ENCODE measurements at places on chromosomes 11 and 22.

GRCh38 chr11:39741066-39741465 is 1718.4 kb downstream of the LRRC4C start:
- DNase-seq: no peak

DNA sequence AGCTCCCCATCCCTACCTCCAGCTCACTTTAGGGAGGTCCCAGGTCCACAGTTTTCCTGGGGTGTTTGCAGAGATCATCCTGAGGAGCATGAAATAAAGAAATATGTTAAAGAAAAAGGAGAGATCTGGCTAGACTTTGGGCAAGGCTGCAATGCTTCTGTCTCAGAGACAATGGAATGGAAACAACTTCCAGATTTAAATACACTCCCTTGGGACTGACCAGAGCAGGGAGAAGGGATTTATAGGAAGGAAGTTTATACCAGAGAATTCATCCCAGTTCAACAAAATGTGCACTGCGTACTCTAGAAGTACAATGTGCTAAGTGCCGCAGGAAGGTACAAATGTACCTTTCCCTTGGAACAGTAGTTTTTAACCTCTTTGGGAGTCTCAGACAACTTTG is 40.4 kb downstream of the ETS1 start:
- no peak for DNase-seq

DNA sequence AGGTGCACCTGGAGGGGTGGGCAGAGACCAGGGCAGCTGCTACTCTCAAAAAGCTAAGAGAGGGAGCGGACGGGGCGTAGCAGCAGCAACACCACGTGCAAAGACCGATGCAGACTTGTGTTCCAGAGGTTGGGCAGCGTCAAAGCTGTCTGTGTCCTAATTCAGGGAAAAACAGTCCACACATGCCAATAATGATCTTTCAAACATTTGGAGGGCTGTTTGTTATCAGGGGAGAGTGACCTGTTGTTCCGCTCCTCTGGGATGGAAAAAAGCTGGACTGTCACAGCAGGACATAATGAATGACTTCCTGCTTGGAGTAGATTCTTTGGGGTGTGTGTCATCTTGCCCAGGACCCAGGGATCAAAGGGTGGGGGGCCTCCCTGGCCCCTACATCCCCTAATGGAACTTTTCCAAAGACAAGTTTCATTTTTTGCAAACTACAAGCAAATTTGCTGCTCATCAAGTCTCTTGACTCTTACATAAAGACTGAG is 6.2 kb upstream of the FBLN1 start:
- no peak for DNase-seq

DNA sequence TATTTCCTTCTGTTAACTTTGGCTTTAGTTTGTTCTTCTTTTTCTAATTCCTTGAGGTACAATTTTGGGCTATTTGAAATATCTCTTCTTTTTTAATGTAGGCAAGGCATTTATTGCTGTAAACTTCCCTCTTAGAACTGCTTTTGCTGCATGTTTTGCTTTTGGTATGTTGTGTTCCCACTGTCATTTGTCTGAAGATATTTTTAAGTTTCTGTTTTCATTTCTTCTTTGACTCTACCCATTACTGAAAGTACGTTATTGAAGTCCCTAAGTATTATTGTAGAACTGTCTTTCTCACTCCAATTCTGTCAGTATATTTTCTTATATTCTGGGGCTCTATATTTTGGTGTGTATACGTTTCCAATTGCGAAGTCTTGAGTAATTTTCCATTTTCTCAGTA is 77.9 kb downstream of the KCNQ1OT1 start:
- no peak for DNase-seq

DNA sequence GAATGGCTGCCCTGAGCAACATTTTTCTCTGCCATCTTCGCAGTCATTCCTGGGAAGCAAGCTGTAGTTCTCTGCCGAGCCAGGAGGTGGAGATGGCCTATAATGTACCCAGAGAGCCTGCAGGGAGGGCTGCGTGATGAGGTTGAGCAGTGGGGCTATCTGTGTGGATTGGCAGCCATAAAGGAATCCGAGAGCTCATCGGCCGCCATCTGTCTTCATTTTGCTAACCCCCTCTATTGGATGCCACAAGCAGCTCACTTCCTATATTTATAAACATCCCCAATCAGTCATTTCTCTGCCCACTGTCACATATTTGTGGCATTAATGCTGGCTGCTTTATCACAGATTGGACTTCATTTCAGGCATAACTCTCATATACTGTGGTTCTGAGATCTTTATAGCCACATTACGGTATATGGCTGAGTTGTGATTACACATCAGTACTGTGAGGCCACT is 209.5 kb downstream of the NTM start:
- no peak for DNase-seq

DNA sequence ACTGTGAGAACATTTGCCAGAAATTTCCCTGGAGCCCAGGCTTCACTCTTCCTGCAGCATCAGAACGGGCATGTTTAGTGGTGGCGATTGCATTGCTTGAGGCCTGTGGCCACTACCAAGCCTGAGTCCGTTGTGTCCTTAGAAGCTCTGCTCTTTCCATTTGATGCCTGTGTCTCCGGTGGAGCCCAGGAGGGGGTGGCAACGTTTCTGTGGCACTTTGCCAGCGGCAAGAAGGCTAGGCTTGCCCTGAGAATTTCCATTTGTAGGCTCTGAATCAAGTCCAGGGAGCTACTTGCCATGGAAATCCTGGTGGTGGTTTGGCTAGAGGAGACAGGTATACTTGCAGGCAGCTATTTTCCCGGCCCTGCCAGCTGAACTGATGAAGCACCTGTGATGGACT is 47.1 kb downstream of the ADAMTS8 start:
- no peak for DNase-seq

DNA sequence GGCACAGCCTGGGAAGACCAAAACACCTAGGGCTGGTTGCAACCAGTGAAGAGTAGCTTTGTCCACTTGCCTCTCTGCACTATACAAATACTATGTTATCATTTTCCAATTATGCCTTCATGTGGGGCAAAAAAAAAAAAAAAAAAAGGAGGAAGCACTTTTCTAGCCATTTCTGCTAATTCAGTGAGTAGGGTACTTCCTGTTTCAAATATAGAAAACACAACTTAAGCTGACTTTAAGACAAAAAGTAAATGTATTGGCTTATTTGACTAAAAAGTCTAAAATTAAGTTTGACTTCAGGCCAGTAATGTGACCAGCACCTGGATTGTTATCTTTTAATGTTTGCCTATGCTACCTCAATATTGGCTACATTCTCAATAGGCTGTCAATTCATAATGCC is 15.3 kb downstream of the CCDC73 start:
- no peak for DNase-seq

- no peak for DNase-seq
Measured at GRCh38 chr11:132256528-132257279, 886.3 kb downstream of the NTM start.

GRCh38 chr11:106644824-106645223 is 373.5 kb downstream of the GUCY1A2 start:
- no peak for DNase-seq

DNA sequence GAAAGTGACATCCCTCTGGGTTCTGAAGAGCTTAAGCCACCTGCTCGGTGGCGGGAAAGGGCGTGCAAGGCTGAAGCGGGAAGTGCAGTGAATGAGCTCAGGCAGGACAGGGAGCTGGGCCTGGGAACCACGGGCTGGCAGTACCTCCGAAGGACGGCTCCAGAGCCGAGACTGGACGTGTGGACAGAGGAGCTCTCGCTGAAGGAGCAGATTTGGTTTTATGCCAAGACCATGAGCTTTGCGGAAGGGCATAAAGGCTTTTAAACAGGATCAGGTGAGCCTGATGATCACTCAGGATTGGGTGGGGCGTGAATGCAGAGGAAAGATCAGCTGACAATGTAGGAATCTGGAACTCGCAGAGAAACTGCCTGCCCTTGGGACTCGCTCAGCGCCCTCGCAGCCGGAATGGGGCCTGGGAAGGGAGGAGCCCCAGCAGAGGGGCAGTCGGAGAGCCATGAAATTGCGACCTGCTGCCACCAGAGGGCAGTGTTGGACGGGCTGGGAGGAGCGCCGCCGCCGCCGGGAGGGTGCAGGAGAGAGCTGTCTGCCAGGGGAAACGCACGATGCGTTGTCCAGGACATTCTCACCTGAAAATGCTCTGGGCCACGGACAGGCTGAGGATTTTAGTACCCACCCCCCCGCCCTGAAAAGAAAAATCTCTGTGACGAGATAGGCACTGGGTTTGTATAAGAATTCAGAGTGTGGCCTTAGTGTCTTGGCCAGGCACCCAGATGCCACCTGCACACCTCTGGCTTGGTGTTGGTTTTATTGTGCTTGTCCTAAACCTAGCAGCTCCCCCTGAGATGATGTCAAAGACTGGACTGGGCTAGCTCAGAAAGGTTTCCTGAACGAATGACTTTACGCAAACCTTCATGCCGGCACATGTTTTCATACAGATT is 324.4 kb downstream of the NTM start:
- DNase-seq: no peak

GRCh38 chr11:72738199-72739141 is 13.7 kb downstream of the ARAP1 start:
- DNase-seq: no peak

GRCh38 chr11:79371152-79371551 is 69.7 kb downstream of the TENM4 start:
- DNase-seq: no peak

DNA sequence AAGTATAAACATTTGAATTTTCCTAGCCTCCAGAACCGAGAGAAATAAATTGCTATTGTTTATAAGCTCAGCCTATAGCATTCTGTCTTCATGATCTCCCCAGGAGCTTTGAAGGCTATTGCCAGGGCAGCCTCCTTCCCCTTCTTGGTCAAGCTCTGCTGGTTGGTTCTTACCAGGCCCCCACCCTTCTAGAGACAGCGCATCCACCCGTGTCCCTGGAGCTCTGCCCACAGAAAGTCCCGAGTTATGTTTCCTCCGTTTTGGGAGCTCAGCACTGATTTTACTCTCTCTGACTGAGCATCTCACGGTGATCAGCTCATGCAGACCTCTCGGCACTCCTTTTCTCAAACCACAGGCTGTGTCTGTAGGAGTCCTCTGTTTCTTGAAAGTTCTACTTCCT is 123.8 kb upstream of the SORL1-AS1 start:
- no peak for DNase-seq

DNA sequence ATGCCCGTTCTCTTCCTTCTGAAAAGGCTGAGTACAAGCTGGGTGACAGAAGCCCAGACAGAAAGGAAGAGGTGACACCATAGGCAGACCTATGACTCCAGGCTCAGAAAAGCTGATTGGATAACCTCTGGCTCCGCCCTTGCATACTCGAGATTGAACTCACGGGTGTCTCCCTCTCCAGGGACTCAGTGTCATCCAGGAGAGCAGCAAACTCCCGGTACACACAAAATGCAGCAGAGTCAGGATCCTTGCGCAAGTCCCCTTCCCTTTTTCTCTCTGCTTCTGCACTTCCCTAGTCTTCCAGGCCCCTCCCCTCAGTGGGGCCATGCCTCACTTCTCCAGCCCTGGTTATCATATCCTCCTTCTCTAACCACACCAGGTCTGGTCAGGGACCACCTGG is 9.8 kb downstream of the SCN4B start:
- DNase-seq: no peak

DNA sequence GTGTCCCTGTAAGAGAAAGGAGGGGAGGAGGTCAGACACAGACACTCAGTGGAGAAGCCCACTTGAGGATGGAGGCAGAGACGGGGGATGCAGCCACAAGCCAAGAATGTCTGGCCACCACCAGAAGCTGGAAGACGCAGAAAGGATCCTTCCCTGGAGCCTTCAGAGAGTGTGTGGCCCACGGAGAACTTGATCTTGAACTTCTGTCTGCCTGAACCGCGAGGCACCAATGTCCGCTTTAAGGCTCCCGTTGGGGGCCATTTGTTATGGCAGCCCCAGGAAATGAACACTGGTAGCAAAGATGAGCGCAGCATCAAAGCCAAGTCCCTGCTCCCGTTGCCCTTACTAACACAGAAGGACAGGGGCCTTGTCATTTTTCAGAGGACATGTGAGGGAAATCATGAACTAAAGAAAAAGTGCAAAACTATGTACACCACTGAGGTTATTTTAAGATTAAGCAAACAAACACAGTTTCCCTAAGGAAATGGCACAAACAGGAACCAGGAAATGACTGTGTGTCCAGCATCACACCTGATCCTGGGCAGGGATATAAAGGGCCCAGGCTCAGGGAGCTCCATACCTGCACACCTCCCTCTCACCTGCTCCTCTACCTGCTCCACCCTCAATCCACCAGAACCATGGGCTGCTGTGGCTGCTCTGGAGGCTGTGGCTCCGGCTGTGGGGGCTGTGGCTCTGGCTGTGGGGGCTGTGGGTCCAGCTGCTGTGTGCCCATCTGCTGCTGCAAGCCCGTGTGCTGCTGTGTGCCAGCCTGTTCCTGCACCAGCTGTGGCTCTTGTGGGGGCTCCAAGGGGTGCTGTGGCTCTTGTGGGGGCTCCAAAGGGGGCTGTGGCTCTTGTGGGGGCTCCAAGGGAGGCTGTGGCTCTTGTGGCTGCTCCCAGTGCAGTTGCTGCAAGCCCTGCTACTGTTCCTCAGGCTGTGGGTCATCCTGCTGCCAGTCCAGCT is at the start of gene KRTAP5-6:
TSS of gene KRTAP5-6 (plus strand) at position 588 of the 963 bp plus-strand sequence. CDS start at position 639, 51 bp downstream.
- no peak for DNase-seq

DNA sequence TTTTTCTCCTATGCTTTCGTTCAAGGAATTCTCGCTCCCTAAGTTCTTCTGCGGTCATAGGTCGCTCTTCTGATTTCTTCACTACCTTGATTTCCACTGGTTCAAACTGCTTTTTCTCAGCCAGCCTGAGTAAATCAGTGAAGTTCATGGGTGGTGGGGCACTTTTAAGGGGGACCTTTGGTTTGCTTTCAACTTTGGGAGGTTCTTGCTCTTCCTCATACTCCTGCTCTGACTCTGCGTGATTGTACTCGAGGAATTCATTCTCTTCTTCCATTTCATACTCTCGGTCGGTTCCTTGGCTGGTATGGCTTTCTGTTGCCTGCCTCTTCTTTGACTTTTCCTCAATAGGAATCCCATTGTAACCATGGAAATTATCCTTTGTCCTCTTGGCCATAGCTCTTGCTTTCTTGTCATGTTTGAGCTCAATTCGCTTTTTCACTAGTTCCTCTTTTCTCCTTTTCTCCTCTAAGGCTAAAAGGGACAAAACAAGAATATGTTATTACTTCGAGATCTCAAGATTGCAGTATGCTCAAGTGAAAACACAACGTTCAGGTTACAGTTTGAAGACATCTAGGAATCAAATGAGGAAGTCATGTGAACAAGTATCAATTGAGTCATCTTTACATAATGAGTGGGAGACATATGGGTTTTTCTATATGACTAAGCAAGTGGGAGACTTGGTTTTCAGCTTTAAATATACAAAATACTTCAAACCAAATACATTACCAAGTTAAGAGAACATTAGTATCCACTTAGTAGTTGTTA is 16.2 kb downstream of the MISFA start:
- no peak for DNase-seq

DNA sequence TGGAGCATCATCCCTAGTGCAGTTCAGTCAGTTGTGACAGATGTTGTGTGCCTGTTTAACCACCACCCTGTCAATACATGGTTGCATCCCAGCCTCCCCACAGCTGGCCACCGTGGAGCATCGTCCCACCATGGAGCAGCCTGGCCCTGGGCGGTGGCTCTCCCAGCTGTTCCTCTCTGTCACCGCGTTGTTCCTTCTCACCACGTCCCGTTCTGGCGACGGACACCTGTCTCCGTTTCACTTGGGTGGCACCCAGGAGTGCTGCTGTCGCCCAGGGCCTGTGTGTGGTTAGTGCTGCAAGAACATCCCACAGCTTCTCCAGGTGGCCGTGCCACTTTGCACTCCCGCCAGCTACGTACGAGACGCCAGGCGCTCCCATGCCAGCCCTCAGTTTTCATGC is 26.5 kb downstream of the MUC6 start:
- DNase-seq: no peak

Data from coronary artery (tissue), 2 donors.